ENCODE measurements at places on chromosomes 4 and X.

DNA sequence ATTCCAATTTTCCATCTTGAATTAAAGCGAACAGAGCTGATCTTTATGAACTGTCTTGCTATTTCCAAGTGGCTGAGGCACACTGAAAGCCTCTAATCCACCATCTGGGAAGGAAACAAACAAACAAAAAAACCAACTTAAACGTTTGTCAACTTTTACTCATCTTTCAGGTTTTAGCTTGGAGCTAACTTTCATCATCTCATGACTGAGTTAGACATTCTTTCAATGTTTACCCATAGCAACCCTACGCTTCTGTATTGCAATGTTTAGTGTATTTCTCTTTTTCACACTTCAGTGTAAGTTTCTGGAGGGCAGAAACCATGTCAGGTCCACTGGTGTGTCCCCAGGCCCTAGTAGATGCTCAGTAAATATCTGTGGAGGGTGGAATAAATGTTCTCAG is 343.8 kb downstream of the GBA3 start:
- no peak for DNase-seq

DNA sequence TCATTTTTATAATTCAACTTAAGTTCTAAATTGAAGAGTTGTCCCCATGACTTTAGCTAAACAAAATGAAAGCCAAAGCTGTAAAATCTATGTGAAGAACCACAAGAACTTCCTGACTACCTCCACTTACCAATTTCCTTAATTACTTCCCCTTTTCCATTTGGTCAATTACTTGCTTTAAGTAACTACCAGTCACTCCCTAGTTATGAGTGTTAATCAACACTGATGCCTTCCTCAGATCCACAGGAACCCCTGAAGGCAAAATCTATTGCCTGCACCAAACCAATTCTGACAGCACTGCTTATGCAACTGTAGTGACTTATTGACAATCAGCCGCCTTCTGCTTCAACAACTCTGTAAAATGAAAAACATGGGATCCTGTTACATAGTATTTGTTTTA is 10.5 kb downstream of the RBMX start:
- no peak for DNase-seq

GRCh38 chr4:126958482-126958881 is 674.3 kb upstream of the INTU start:
- DNase-seq: no peak

DNA sequence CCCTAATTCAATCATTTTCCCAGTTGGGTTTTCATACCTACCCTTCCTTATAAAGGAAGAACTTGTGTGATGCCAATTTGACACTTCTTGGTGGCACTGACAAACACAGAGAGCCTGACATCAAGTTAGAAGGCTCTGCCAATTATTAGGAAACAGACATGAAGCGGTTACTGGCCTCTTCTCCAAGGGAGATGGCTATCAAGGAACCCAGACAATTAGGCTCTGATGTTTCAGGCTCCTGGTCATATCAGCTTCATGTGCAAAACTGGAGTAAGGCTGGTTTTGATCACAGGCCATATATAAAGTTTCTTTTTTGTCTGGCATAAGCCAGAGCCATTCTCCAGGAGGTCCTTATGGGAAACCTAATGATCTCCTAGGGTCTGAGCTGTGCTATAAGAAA is 428 bp downstream of the ARL13A start:
- no peak for DNase-seq

DNA sequence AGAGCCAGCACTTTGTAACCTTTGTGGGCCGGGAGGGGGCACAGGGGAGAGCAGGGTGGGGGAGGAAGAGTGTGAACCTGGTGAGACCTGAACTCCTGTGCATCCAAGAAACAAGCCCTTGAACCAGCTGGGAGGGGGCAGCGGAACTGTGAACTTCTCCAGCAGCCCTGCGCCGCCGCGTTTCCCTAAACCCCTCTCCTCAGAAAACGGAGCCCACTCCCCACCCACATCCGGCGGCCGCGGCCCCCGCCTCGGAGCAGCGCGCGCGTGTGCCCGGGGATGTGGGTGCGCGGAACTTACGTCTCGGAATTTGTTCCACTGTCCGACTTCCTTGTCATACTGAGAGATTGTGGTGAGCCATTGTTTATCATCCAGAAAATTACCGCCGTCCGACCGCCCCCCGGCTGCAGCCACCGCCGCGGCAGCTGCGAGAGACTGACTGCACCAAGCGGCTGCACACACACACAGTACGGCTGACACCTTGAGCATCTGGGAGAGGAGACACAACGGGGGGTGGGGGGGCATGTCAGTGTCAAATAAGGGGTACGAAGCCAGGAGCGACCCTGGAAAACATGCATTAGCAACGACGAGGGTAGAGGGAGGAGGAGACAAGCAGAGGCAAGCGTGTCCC is 494 bp downstream of the SPOCK3 start:
- DNase-seq: no peak

GRCh38 chr4:158799856-158800255 is 31.0 kb downstream of the FNIP2 start:
- no peak for DNase-seq

DNA sequence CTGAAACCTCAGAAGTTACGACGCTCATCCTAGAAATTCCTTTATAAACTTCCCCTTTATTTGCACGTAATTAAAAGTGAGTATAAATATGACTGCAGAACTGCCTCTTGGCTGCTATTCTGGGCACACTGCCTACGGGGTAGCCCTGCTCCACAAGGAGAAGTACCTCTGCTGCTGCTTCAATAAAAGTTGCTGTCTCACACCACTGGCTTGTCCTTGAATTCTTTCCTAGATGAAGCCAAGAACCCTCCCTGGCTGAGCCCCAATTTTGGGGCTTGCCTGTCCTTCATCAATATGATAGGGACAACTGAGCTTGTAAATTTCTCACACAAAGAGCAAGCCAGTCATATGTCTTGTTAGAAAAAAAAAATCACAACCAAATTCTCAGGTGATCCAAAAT is 115.8 kb downstream of the VEGFC start:
- no peak for DNase-seq

GRCh38 chr4:67131224-67131623 is 414.1 kb downstream of the CENPC start:
- no peak for DNase-seq

GRCh38 chr4:103994059-103994458 is 274.3 kb upstream of the TACR3 start:
- no peak for DNase-seq

DNA sequence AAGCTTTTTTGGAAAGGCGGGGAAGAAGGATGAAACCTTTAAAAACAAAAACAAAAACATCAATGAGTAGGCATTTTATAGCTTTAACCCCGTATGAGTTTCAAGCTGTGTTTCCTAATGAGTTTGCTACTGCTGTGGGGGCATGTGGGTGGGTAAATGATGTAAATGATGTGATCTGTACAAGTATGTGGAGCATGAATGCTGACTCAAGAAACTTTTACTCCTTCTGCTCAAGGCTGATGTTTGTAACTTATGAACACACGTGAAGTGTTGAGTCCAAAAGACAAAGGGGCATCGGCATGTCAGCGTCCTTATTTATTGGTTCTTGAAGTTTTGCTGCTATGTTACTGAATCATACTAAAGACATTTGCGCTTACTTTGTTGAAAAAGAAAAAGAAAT is 76.9 kb downstream of the CLCN4 start:
- DNase-seq: no peak

GRCh38 chrX:39602195-39602594 is 495.6 kb downstream of the BCOR start:
- no peak for DNase-seq

GRCh38 chr4:3682236-3683076 is 83.7 kb upstream of the ADRA2C start:
- no peak for DNase-seq

DNA sequence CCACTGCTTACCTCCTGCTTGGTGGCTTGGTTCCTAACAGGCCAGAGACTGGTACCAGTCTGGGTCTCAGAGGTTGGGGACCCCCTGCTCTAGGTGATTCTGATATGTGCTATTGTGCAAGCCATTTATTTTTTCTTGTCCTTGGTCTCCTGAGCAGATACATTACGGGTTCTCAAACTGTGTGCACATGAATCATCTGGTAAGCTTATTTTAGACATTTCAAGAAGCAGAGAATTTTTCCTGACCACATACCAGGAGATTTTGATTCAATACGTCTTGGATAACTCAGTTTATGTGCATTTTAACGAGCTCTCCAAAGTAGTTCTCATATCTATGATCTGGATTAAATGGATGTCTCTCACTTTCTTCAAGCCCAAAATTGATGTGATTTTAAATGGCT is 77.2 kb downstream of the FHIP1A start:
- no peak for DNase-seq

GRCh38 chrX:155966876-155967275 is 30.6 kb upstream of the IL9R start:
- no peak for DNase-seq

GRCh38 chr4:144748814-144749555 is 103.0 kb downstream of the HHIP start:
- DNase-seq: no peak

DNA sequence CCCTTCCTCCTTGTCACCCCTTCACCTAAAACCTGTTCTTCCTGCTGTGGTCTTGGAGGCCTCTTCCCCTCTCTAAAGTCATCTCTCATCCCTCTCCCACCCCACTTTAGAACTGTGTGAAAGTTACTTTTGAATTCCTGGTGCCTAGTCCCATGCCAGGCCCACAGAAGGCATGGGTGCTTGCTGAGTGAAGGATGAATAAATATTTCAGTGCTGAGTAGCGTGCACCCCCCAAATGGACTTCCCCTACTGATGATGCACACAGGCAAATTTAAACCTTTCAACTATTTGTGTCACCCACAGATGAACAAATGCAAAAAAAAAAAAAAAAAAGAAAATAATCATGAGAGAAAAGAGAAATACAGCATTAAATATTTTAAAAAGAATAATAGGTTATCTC is 19.8 kb downstream of the PSMD10 start:
- DNase-seq: no peak

Measured in effector CD8-positive, alpha-beta T cell (primary cell).